ENCODE measurements at places on chromosomes 1 and 21.

DNA sequence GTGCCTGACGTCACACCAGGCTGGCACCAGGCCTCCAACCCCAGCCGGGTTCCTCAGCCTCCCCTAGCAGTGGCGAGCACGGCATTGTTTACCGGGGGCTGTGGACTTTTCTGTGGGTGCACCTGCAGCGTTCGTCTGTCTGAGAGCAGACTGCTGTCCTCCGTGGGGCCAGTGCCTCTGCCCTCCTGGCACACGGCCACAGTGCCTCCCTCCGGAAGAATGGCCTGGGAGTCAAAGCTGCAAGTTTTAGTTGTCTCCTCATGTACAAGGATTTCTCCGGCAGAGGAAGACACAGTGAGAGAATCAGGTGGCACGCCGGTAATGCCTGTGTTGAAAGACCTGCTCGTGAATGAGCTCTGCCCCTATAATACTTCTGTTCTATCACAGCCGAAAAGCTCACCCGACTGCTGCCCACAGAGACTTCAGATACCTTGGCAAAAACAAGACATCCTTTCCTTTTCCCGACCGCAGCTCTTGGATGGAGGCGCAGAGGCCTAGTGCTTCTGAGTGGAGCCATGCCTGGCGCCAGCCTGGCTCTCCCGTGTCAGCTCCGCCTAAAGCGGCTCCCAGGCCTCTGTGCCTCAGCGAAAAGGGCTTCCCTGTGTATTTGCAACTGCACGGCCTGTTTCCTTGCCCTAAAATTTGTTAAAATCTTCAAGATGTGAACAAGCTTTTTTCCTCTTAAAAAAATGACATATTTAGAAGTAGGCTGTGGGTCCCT, 71.4 kb downstream of the AGPAT3 start:
- no peak for DNase-seq

GRCh38 chr1:95850763-95851162, 616.8 kb downstream of the RWDD3 start:
- no peak for DNase-seq

DNA sequence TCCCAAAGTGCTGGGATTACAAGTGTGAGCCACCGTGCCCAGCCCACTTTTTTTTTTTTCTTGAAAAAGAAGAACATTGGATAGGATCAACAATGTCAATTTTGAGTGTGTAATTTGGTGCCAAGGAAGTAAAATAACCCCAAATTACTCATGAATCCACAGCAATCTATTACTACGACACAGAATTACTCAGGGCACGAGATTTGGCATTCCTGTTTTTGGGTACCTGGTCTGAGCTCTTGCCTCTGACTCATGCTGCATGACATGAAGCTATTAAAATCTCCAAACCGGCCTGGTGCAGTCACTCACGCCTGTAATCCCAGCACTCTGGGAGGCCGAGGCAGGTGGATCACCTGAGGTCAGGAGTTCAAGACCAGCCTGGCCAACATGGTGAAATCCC, 10.4 kb downstream of the RNF19B start:
- no peak for DNase-seq

GRCh38 chr1:67893126-67893495, 59.8 kb upstream of the GNG12 start:
- DNase-seq, result no peak

DNA sequence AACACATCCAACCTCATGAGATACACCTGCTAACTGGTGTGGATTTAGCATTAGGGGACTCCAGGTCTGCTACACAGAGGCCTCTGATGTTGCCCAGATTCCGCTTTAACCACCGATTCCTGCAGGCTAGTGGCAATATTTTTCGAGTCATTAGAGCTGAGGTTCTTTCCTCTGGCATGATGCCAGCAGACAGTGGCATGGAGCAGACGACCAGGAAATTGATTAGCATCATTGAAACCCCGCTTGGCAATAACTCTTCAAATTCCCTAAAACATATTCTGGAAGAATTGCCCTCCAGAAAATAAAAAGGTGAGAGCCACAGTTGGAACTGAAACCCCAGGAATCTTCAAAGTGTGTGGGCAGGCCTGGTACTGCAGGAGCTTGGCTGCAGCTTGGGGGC, 28.4 kb upstream of the ETV3 start:
- DNase-seq, result no peak

DNA sequence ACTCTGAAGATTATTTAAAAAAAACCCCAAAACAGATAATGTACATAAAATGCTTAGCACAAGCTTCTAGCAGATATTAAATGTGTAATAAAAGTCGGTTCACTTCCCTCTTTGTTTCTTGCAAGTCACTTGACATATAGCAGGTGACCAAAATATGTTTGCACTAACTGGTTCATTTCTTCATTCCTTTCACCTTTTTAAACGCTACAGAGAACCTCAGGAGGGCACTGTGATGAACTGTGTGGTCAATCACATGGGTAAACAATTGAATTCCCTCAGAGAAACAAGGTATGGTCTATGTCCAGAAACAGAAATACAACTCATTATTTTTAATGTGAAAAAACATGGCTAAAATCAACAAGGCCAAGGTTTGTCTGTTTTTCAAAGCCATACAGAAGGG, 51.3 kb upstream of the BCL10 start:
- no peak for DNase-seq

DNA sequence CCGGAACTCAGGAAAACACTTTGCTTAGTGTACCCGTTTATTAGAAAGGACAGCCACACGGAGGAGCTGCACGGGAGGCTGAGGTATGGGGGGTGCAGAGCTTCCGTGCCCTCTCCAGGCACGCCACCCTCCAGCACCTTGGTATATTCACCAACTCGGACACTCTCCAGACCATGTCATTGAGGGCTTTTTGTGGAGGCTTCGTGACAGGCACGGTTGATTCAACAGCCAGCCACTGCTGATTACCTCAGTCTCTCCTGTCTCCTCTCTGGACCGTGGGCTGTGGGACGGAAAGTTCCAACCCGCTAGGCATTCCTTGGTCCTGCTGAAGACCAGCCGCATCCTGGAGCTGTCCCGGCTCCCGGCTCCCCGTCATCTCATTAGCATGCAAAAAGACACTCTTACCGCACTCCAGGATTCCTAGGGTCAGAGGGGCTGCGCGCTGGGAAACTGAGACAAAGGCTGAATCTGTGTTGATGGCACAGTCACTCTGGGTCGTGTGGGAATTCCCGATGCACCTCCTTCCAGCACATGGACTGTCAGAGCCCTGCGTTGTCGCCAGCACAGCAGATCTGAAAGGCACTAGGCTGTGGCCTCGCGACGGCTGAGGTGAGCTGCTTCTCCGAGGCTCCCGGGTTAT, 65.6 kb downstream of the PRKCZ start:
- DNase-seq, result no peak

All from WERI-Rb-1 (cell line).